ENCODE measurements at places on chromosomes 2 and 18. TPM values are rescaled to one million over a fixed set of nuclear protein-coding genes. Genes with fewer than 3 reads are reported as not detected.

The DTNA gene
- total RNA-seq = 21.8 TPM

DNA sequence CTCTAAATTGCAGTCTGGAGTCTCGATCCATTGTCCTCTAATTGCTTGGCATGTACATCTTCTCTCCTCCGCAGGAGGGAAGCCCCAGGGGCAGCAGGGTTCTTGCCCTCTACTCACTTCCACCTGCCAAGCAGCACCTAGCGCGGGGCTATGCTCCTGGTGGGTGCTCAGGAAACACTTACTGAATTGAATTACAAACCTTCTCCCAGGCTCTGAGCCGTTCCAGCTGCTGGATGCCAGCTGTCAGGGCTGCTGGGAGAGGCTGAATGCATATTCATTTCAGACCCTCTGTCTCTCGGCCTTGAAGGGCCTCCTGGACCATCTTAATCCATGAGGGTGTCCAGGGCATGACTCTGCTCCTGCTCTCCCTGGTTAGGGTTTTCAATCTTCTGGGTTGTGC lies 94.0 kb downstream of the CELF4 start:
- no peak overlapping the region for H3K27ac ChIP-seq
- no peak for DNase-seq
- H3K4me3 ChIP-seq = no peak overlapping the region
- no peaks in the 10 kb centered on the region for H3K27me3 ChIP-seq
- H3K4me1 ChIP-seq = no peaks in the 10 kb centered on the region
- H3K36me3 ChIP-seq = no peaks in the 10 kb centered on the region

- no peak overlapping the region for H3K4me3 ChIP-seq
- DNase-seq = no peak
- H3K27ac ChIP-seq = no peak overlapping the region
- no peaks in the 10 kb centered on the region for H3K27me3 ChIP-seq
- no peaks in the 10 kb centered on the region for H3K36me3 ChIP-seq
Measured at GRCh38 chr18:29172756-29173067, 995.8 kb upstream of the CDH2 start.

The TLX2 gene
- not detected for total RNA-seq

GRCh38 chr2:64967601-64968000 lies 21.6 kb upstream of the SLC1A4 start:
- no peaks in the 10 kb centered on the region for H3K4me1 ChIP-seq
- no peak for DNase-seq
- no peak overlapping the region for H3K4me3 ChIP-seq

DNA sequence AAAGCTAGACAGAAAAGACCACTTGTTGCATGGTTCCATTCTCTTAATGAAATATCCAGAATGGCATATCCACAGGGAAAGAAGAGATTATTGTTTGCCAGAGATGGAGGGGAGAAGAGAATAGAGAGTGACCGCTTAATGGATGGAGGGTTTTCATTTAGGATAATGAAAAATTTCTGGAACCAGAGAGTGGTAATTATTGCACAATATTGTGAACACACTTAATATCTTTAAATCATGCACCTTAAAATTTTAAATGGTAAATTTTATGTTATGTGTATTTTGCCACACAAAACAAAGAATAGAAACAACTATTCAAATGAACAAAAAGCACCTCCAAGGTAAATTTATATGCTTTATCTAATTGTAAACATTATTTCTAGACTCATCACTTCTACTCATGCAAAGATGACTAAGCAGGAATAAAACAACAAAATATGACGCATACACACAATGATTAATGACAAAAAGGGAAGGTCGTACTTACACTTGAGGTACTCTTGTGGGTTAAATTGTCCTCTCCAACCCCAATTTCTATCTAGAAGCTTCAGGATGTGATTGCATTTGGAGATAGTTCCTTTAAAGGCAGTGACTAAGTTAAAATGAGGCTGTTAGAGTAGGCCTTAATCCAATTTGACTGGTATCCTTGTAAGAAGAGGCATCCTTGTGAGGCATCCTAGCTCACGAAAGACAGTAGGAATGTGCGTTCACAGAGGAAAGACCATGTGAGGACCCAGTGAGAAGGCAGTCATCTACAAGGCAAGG lies 18.7 kb upstream of the DHRS9 start:
- no peak overlapping the region for H3K4me3 ChIP-seq
- no peaks in the 10 kb centered on the region for H3K4me1 ChIP-seq
- no peak for DNase-seq
- no peaks in the 10 kb centered on the region for H3K36me3 ChIP-seq
- no peak overlapping the region for H3K27ac ChIP-seq

GRCh38 chr2:68108120-68108519 lies 45.3 kb upstream of the C1D start:
- DNase-seq = no peak
- no peaks in the 10 kb centered on the region for H3K4me1 ChIP-seq
- no peaks in the 10 kb centered on the region for H3K27me3 ChIP-seq
- no peak overlapping the region for H3K4me3 ChIP-seq
- no peak overlapping the region for H3K27ac ChIP-seq

DNA sequence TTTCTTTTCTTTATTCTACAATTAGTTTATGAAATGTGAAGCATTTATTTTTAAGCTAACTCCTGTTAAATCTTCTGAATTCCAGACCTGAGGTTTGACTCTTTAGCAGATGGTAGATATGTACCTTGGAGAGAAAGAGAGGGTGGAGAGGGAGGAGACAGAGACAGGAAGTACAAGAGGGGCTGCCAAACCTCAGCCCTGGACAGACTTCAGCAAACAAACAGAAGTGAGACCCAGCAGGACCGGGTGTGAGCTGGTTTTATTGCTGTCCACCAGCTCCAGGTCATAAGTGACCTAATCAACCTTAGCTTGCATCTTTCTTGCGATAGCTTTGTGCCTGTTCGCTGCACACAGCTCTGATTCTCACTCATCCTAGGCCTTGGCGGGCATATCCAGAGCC lies 168.6 kb downstream of the CNTNAP5 start:
- no peak overlapping the region for H3K27ac ChIP-seq
- no peaks in the 10 kb centered on the region for H3K4me1 ChIP-seq
- H3K27me3 ChIP-seq = no peaks in the 10 kb centered on the region
- no peak overlapping the region for H3K4me3 ChIP-seq

GRCh38 chr2:223797037-223797436 lies 40.3 kb downstream of the AP1S3 start:
- H3K4me1 ChIP-seq = no peaks in the 10 kb centered on the region
- no peaks in the 10 kb centered on the region for H3K27me3 ChIP-seq
- H3K27ac ChIP-seq = no peak overlapping the region
- no peak overlapping the region for H3K4me3 ChIP-seq

- DNase-seq = no peak
- H3K27me3 ChIP-seq = no peaks in the 10 kb centered on the region
- no peak overlapping the region for H3K27ac ChIP-seq
Measured at GRCh38 chr18:63407734-63408133, 14.5 kb downstream of the VPS4B start.

GRCh38 chr2:174877751-174878150 lies 113.5 kb upstream of the CHRNA1 start:
- no peak for DNase-seq
- H3K27ac ChIP-seq = no peak overlapping the region
- no peak overlapping the region for H3K4me3 ChIP-seq
- no peaks in the 10 kb centered on the region for H3K27me3 ChIP-seq

The EGR4 gene
- not detected for total RNA-seq

GRCh38 chr2:61016392-61017002 lies 1.0 kb upstream of the PEX13 start:
- no peaks in the 10 kb centered on the region for H3K27me3 ChIP-seq
- DNase-seq = no peak

DNA sequence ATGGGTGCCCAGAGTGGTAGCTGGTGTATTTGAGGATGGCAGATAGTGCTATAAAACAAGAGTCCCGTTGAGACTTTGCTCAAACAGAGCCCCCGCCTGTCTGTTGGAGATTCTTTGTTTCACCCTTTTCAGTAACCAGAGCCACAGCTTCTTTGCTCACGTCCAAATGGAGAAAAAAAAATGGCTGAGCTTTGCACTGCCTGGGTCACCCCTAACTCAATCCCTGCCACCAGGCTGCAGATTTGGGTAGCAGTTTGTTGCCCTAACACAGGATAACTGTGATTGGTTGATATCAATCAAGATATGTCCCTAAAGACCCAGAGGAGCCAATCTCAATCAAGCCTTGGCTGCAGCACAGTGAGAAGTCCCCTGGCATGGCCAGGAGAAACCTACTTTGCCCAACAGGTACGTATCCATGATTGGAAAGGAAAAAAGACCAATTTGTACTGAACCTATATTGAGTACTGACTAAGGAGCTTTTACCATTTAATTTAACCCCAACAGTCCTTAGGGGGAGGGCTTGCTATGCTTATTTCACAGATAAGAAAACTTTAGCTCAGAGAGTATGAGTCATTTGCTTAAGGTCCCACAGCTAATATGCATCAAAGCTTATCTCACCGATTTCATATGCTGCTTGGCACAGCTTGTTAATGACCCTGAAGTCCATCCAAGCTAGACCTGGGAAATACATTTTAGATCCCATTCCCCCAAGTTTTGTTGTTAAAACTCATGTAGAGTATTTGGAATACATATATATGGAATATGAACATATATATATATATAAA lies 72.0 kb upstream of the SH3BP4 start:
- peaks cover 6% of the 10 kb centered on the region for H3K4me1 ChIP-seq
- H3K36me3 ChIP-seq = no peaks in the 10 kb centered on the region
- DNase-seq = no peak

Data from upper lobe of right lung (tissue), 1 donor.